ENCODE measurements at places on chromosomes 1 and 21.

DNA sequence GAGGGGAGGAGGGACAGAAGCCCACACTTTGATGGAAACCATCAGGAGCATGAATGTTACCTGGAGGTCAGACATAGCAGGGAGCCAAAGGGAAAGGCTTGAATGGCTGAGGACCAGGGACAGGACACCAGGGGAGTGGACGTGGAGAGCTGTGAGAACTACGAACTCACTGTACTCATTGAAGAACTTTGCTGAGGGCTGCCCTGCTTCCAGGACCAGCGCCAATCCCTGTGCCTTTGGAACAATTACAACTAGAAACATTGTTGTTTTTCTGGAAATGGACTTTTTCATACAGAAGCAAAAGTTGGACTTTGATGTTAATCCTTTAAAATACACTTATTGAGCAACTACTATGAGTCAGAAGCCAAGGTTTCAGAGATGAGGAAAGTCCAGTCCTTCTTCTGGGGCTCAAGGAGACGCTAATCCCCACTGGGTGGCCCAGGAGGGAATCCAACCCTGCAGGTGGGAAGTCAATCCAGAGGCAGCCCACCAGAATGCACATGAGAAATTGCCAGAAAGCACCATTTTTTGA is 12.9 kb downstream of the TSPAN2 start:
- peak; percentile 34 for DNase-seq

DNA sequence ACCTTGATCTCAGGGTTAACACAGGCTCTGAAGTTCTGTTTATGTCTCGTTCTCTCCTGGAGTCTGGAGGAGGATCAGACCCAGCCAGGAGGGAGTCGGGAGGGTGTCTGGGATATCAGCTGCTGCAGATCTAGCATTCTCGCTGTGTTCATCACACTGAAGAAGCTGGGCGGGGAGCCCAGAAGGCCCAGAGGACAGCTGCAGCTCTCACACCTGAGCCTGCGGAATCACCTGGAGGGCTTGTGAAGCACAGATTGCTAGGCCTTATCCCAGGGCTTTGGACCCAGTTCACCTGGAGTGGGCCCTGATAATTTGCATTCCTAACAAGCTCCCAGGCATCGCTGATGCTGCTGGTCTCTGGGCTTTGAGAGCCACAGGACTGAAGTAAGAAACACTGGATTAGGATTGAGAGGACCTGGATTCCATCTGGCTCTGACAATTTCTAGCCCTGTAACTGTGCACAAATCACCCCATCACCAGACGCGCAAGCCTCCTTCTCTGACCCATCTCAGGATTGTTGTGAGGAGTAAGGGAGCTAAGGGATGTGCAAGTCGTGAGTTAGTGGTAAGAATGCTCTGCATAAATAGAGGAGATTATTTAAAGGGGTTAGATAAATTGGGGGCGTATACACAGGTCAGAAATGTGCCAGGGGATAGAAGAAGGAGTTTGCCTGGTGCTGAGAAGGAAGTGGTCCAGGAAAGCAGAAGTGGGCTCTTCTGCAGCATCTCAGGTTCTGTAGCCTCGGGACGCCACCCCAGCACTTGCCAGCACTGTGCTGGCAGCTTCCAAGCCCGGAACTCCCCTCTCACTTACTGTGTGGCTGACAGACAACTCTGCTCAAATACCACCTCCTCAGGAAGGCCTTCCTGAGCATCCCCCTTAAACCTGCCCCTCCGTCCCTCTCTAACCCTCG is 19.1 kb downstream of the ABCA4 start:
- no peak for DNase-seq

DNA sequence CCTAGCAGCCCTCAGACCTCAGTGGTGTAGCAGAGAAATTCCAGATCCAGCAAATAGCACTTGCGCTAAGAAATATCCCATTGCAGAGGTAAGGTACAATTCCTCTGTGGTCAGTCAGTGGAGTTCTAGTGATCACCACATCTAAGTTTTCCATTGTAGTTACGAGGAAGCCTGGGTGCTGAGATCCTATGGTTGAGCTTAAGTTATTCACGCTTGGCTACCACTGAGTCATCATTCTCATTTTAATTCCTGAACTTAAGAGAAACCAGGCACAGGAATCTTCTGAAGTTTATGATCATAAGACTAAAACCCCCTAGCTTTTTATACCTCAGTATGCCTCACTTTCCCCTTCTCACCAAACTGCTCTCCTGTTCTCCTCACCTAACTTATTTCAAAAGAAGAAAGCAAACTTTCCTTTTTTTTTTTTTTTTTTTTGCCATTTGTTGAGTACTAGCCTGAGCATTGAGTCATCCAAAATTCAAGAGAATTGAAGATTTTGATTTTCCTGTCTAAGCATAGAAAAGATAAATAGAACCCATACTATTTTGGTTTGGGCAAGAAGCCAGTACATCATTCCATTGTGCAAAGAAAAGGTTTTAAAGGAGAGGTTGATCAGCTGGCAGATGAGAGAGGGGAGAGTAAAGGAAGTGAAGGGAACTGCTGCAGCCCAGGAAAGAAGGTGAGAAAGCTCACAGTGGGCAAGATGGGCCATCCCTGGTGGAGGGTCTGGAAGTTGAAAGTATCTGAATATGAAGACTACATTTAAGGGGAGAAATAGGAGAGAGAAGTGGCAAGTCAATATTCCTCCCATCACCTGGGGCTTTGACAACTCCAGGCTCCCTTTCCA is 39.9 kb downstream of the SERBP1 start:
- peak; percentile 56 for DNase-seq

- DNase-seq = peak; percentile 20
These were observed 97.1 kb upstream of the ESRRG start for GRCh38 chr1:216820345-216820744.

DNA sequence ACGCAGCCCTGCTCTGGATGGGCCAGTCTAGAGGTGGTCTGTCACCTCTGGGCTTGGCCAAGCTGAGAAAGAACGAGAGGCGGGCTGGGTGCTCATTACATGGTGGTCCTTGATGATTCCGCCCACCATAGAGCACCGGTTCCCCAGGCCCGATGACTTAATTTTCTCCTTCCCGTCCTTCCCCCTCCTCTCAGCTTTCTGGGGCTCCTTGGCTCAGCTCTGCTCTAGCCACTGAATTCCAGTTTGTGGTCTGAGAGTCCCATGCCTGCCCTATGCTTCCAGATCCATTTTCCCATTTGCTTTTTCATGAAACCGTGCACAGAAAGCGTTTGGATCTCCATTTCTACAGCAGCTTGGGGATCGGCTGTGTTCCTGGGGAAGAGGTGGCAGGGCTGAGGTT is 318.5 kb upstream of the C1orf174 start:
- no peak for DNase-seq

DNA sequence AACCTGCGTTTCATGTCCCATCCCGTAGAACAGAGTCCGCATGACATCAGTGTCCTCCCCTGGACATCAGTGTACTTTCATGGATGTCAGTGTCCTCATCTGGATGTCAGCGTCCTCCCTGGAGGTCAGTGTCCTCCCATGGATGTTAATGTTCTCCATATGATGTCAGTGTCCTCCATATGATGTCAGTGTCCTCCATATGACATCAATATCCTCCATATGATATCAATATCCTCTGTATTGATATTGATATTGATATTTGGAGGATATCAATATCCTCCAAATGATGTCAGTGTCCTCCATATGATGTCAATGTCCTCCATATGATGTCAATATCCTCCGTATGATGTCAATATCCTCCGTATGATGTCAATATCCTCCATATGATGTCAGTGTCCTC is 284.9 kb downstream of the AJAP1 start:
- no peak for DNase-seq

GRCh38 chr1:36269408-36269838 is 36.7 kb upstream of the SH3D21 start:
- no peak for DNase-seq

DNA sequence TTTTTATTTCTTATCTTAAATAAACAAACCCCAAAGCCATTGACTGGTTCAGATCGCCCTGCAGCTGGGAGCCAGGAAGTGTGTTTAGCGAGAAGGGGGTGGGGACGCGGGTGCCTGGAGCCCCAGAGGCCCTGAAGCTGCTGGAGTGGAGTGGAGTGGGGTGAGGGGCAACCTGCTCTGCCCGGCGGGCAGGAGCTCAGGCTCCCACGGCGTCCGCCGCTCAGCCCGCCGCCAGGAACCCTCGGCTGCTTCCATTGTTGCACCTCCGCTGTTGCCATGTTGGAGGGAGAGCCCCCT is 673 bp downstream of the PIK3C2B start:
- DNase-seq = no peak

GRCh38 chr1:27489501-27489972 is 430 bp downstream of the WASF2 start:
- DNase-seq = peak; percentile 44

- no peak for DNase-seq
These were observed 115.3 kb downstream of the CYYR1 start for GRCh38 chr21:26457817-26458216.

- no peak for DNase-seq
These were observed 1455.6 kb downstream of the BRINP3 start for GRCh38 chr1:189022015-189022414.

GRCh38 chr1:235920596-235921375 is 54.1 kb upstream of the LYST start:
- no peak for DNase-seq

- peak; percentile 52 for DNase-seq
These were observed at the start of gene GPX7 for GRCh38 chr1:52601991-52602855. GPX7 (plus strand) TSS chr1:52602371; CDS start chr1:52602410, 39 bp downstream.

DNA sequence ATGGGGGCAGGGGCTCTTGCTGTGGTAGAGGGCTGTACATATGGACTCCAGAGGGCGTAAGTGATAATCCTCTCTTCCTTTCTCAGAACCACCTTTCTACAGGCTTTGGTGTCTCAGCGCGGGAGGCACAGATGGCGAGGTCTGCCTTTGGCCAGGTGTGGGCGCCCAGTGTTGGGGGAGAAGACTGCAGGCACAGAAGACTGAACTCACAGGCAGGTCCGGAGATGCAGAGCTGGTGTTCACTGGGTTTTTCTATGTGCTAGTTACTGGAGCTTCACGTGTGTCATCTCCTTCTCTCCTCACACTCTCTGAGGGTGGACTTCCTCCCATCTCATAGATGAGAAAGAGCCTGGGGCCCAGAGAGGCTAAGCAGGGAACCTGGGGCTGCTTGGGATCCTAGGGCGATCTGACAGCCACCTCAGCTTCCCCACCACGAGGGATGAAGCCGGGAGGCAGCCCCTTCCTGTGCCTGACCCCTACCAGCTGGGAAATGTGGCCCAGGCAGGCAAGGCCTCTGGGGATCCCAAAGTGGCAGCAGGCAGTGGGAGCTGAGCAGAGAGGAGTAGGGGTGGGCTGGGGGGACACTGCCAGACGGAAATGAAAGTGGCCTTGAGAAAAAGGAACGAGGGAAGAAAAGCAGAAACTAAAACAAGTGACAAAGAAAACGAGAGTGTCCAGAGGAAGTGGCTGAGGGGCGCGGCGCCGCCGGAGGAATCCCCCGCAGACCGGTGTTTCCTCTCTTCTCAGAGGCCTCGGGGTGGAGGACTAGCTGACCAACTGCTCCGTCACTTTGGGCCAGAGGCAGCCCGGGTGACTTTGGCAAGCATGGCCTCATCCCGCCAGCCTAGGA is 191.6 kb downstream of the HIVEP3 start:
- no peak for DNase-seq

- no peak for DNase-seq
These were observed 79.6 kb downstream of the CDC14A start for GRCh38 chr1:100431954-100432353.

- no peak for DNase-seq
These were observed 419.6 kb downstream of the RWDD3 start for GRCh38 chr1:95653618-95654017.
